ENCODE measurements at places on chromosomes 6 and 20.
A peak's percentile ranks its signal among the peaks of the same experiment; 100 is the strongest.

DNA sequence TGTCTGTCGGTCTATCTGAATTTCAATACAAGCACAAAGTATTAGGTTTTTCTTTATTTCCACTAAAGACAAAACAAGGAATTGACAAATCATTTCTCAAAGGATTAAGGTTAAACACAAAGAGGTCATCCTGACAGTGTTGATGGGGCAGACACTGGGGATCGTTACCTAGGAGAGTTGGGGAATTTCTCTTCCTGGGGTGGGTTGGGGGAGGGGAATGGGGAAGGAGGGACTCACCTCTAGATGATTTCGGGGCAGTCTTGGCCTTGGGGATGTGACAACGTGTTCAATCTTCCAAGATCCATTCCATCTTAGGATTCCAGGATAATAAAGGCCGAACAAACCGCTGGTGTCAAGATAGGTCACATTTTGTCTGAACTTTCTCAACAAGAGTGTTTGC is 35.4 kb upstream of the FOXA2 start:
- DNase-seq, result no peak

GRCh38 chr6:56087421-56087820 is 160.0 kb downstream of the COL21A1 start:
- no peak for DNase-seq

GRCh38 chr6:41963371-41963770 is 21.8 kb upstream of the CCND3 start:
- DNase-seq, result no peak

- no peak for DNase-seq
These were observed 34.9 kb downstream of the COL12A1 start for GRCh38 chr6:75170691-75171560.

- no peak for DNase-seq
These were observed 86.3 kb downstream of the SOX4 start for GRCh38 chr6:21679761-21680265.

GRCh38 chr6:151196555-151196954 is 43.2 kb upstream of the AKAP12 start:
- DNase-seq, result no peak

DNA sequence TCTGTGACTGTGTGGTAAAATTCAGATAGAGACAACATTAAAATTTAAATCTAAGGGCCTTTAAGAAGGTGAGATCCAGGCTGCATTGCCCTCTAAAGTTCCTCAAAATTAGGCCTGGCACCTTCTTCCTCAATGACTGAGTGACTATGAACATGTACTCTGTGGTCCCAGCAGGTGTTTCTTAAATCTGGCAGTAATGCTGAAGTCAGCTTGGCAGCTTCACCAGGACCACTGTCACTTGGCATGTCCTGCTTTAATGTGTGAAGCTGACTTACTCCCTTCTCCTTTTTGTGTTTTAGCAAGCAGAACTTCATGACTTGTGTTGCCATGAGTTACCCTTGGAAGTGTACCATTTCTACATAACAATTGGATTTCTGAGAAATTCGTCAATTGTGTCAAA is 141.7 kb downstream of the NKAIN2 start:
- no peak for DNase-seq

DNA sequence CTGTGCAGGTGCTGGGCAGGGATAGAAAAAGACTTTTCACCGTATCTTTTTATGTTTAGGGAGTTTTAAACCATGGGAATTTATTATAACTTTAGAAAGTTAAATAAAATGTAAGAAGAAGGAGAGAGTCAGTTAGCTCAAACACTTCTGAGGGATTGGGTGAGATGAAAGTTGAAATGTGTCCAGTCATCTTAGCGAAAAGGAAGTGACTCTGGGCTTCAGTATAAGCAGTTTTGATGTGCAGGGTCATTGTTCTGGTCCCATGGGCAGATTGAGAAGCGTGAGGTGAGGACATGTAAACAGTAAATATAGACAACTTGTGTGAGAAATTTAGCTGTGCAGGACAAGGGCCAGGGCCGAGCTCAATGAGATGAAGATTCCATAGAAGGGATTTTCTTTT is 66.9 kb downstream of the TOX2 start:
- DNase-seq, result no peak

- DNase-seq, result no peak
These were observed 15.1 kb downstream of the RNF217 start for GRCh38 chr6:124977067-124977908.

GRCh38 chr20:41027872-41028358 is 707 bp upstream of the TOP1 start:
- DNase-seq, result no peak

GRCh38 chr6:106324726-106325335 is 729 bp downstream of the ATG5 start:
- no peak for DNase-seq

DNA sequence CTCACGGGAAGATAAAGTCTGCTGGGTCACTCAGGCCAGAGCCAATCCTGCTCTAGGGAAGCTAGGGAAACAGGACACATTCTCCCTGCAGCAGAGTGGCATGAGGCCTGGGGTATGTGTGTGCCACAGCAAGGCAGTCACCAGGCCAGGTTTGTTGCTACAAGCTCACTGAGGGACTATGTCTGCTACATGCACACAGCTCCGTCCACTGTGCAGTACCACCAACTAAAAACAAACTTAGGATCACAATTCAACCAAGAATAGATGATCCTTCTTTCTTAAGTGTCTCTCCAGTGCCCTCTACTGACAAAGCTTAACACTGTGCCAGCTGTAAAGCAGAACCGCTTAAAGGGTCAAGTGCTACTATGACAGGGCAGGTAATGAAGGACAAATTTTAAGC is 192.5 kb downstream of the PTPRK start:
- DNase-seq, result peak; percentile 45

GRCh38 chr6:21107796-21108195 is 485.8 kb upstream of the SOX4 start:
- DNase-seq, result no peak

- DNase-seq, result no peak
These were observed 33.8 kb upstream of the ECI2 start for GRCh38 chr6:4169028-4169789.

GRCh38 chr20:64114356-64114971 is 7.1 kb upstream of the NPBWR2 start:
- DNase-seq, result no peak

DNA sequence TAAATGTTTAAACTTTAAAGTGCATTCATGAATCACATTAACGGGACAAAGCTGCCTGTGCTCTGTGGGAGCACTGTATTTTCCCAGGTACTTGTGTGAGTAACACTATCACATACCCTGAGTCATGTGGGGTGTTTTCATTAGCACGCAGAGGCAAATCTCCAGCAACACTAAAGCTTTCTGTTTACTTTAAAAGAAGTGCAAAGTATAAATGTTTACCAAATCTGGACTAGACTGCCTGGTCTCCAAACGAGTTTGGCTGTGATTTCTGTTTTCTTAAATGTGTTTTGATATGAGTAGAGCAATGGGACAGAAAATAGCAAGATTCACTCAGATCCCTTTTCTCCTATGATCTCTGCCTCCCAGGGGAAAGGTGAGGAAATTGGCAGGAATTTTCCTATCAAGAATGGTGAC is 28.8 kb upstream of the RIPPLY2 start:
- no peak for DNase-seq

DNA sequence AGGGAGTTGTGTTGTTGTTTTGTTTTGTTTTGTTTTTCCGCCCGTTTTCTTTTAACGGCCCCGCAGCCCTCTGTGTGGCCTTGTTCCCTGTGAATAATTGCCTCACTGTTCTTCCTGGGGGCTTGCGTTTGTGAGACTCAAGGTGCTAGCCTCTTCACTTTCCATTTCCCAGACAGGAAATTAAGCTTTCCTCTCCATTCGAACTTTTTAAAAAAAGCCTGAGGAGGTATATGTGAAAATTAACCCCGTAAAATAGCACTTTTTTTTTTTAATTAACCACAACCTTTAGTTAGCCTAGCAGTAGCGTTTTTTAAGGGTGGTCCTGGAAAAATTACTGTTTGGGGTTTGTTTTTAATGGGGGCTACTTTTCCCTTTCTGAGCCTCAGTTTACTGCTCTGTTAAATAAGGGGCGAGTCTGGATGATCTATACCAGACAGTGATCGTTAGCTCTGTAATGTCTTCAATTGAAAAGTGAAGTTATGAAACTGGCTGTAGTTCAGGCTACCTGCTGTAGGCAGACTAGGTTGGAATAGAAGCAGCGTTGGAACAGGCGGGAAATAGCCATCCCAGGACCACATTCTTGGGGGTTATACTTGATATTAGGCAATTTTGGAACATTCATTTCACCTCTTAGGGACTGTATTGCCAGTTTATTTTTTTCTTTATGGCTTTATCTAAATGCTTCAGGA is 1.7 kb downstream of the STX16 start:
- DNase-seq, result no peak

GRCh38 chr6:31888276-31889258 is 8.9 kb downstream of the EHMT2 start:
- DNase-seq, result peak; percentile 35

DNA sequence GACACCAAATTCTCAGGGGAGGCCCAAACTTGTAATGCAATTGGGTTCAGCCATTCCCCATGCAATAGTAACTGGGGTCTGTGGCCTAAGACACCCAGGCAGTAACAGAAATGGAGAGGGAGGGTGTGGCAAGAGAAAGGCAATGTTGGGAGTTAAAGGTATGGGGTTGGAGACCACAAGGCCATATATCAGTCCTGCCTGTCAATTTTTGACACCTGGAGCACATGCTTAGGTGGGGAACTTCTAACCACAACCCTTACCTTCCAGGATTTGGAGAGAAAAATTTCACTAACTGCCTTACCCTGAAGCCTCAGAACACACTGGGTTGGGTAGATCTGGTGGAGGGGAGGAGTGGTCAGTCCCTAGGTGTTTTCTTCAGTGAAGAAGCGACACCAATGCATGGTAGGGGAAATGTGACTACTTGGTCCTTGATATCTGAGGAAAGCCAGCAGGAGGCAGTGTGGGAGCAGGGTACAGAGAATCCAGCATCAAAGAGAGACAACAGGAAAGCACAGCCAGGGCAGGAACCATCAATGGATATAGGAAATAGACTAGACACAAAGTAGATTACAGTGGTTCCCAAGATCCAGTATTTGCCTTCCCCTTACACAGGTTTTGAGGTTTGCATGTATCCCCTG is 6.8 kb upstream of the USP49 start:
- peak; percentile 52 for DNase-seq

DNA sequence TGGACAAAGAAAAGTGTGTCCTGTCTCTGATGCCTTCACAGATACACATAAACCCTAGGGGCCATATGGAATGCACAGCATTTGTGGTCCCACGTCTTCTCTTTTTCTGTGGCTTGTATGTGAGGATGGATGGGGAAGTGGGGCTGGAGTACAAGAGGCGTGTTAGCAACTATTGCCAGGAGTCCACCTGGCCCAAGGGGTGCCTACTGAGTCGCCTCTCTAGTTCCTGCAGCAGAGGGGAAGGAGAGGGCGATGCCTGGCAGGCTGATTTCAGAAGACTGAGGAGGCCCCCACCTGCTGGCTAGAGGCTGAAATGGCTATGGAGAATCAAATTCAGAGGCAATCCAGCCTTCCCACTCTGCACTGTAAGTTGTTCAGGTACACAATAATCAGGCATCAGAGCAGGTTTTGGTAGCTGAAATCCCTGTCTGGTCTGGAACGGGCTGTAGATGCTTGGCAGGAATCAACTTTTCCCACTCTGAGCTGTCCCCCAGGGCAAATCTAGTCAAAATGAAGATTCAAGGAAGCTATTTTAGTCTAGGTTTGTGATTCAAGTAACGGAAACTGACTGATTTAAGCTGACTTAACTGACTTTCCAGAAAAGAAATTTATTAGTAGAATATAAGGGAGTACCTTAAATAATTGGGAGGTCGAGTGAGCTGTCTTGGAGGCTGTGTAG is 14.9 kb upstream of the PPARD start:
- peak; percentile 71 for DNase-seq

GRCh38 chr6:14088600-14089192 is 28.9 kb upstream of the CD83 start:
- no peak for DNase-seq

DNA sequence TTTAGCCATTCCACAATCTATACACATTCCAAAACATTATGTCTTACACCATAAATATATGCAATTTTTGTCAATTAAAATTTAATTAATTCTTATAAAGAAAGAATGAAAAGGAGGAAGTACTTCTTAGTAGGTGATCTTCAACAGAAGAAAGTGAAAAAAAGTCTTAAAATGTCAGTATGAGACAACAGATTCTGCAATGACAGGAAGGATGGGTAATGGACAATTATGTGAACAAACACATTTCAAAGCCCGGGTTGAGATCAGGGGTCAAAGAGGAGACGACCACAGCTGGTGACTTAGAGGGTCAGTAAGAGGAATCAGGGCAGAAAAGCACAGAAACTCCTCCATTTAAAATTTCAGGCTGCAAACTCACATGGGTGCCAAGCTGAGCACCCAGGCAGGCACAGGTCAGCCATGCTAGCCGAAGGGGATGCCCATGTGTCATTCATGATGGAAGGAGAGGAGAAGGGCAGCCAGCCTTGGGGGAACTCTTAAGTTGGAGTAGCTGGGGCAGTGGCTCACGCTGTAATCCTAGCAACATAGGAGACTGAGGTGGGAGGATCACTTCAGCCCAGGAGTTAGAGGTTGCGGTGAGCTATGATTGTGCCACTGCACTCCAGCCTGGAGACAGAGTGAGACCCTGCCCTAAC is 11.0 kb downstream of the VSX1 start:
- no peak for DNase-seq

DNA sequence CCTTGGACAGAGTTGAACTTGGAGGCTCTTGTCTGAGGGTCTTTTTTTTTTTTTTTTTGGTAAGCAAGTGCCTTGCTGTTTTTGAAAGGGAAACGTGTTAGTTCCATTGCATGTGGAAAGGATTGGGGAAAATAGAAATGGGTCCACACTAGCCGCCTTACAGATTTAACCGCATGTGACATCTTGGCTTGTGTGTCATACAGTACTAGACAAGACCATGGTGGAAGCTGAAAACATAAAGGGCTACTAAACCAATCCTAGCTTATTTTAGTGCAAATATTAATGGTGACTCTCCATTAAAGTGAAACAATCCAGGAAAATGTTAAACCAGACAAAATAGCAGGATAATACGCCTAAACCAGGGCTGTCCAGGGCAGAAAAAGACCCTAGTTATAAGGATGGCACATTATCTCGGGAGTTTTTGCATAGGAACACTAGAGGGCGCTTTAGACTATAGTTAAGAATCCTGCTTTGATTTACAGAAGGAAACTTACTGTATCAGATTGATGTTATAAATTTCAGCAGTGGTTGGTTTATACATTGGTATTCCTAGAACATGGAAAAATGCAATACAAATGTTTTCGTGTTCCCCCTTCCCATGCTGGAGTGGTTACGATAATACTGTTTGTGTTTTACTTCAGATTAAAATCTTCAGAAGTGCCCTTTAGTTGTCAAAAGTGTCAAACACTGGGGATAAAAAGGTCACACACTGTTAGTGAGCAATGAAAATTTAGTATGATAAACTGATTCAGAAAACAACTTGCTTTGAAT is 59.8 kb upstream of the DEK start:
- peak; percentile 28 for DNase-seq

GRCh38 chr6:31681135-31681671 is 336 bp upstream of the LY6G5C start:
- peak; percentile 34 for DNase-seq

Data from central memory CD4-positive, alpha-beta T cell (primary cell).